ENCODE measurements at places on chromosomes 6 and 20.
A peak's percentile ranks its signal among the peaks of the same experiment; 100 is the strongest.

DNA sequence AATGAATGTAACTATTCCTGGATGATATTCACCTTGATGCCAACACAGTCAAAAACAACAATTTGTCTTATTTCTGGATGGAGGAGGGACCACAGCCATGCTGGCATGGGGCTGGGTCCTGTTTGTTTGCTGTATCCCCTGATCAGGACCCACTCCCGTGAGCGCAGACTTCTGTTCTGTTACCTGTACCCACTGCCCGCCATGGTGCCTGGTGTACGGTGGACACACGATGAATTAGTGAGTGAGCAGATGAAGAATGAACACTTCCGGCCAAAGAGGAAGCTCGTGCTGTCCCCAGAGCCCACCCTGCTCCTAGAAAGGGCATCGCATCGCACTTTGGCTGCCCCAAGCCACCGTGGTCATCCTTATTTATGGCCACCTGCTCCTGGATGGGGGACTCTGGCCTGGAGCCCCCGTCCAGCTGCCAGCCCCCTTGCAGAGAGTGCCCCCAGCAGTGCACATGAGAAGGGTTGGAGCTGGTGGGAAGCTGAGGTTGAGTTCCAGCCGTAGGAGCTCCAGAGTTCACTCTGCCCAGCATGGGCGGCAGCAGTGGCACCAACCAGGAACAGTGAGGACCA is 100.9 kb downstream of the BMP7 start:
- no peak for DNase-seq

DNA sequence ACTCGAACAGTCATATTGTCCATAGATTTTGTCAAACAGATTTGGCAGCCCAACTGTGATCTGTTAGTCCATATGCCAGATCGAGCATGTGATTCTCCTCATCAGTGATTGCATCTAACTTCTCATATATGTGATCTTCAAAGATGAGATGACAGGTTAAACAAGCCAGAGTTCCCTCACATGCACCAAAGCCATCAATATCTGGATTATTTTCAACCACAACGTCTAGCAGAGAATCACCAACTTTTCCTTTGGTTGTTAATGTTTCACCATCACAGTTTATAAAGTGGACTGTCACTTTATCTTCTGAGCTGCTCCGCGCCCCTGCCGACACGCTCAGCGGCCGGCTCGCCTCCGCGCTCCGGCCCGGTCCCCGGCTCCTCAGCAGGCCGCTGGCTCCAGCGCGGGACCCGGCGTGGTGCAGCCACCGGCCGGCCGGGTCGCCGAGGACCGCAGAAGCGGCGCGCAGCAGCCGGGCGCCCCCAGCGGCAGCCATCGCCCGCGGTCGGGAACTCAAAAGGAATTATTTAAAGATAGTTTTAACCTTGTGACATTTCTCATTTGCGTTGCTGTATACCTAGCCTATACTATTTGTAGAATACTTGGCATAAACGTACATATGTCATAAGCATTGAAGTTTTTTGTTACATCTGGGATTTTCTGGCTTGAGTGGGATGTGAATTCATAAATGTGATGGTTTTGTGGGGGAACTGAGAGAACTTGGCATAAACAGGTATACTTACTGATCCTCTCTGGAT is 40.1 kb upstream of the DYNLRB1 start:
- peak; percentile 31 for DNase-seq

GRCh38 chr20:32581839-32582658 is 3.1 kb downstream of the NOL4L start:
- DNase-seq: no peak

- DNase-seq: no peak
Observed at GRCh38 chr20:37976887-37977286, 56.4 kb downstream of the TTI1 start.

GRCh38 chr6:10759312-10759839 is 11.8 kb downstream of the TMEM14B start:
- DNase-seq: peak; percentile 42

DNA sequence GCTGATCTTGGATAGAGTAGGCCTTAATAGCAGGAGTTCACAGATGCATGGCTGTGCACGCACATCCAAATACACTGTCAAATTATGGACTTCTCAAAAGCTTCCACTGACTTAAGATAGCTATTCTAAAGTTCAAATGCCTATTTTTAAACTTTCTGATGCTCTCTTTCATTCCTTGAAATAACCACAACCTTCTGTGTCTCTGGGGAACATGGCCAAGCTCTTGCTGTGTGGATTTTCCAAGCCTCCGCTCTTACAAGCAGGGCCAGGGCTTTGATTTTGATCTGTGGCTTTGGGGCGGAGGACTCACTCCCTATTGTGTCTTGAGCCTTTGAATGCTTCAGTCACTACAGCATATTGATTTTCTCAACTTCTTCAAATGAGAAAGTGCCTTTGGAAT is 35.7 kb upstream of the SNRPB2 start:
- no peak for DNase-seq

DNA sequence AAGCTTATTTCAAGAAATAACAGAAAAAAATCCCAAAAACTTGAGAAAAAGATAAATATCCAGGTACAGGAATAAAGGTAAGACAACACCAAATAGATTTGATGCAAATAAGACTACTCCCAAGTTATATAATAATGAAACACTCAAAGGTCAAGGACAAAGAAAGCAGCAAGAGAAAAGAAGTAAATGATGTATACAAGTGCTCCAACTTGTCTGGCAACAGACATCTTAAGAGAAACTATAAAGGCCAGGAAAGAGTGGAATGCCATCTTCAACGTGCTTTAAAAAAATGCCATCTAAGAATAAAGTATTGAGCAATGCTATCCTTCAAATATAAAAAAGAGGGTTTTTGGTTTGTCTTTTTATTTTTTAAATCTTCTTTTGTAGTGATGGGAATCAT is 54.2 kb downstream of the REV3L start:
- no peak for DNase-seq

DNA sequence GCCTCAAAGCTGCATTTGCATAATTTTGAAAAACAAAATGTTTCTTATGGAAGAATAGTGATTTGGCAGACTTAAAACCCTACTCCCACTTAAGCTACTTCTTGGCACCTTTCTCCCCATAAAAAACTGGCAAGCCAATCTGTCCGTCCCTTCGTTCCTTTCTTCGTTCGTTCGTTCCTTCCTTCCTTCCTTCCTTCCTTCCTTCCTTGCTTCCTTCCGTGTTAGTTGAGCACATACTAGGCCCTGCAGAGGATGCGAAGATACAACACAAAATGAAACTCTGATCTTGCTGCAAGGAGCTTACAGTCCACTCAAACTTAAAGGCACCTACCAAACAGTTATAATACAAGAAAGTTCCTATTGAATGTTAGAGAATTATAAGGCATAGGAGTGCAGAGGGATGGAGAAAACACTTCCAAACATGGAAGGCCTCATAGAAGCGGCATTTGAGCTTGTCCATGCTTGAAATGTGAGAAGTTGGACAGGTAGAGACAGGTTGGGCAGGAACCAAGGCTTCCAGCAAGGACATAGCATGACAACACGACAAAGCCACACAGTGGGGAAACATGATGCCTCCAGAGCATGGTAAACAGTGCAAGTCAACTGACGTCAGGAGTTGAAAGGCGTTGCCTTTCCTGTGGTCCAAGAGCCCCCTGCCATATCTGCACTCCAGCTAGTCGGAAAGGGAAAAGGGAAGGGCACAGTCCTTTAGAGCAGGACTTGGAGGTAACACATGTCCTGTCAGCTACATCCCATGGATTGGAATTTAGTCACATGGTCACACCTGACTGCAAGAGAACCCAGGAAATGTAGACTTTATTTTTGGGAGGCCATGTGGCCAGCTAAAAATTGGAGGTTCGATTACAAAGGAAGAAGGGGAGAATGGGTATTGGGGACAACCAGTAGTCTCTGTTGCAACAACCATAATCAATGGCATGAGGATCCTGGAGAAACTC is 7.0 kb downstream of the PNPLA1 start:
- no peak for DNase-seq

GRCh38 chr20:44081476-44081875 is 105.5 kb downstream of the JPH2 start:
- no peak for DNase-seq

DNA sequence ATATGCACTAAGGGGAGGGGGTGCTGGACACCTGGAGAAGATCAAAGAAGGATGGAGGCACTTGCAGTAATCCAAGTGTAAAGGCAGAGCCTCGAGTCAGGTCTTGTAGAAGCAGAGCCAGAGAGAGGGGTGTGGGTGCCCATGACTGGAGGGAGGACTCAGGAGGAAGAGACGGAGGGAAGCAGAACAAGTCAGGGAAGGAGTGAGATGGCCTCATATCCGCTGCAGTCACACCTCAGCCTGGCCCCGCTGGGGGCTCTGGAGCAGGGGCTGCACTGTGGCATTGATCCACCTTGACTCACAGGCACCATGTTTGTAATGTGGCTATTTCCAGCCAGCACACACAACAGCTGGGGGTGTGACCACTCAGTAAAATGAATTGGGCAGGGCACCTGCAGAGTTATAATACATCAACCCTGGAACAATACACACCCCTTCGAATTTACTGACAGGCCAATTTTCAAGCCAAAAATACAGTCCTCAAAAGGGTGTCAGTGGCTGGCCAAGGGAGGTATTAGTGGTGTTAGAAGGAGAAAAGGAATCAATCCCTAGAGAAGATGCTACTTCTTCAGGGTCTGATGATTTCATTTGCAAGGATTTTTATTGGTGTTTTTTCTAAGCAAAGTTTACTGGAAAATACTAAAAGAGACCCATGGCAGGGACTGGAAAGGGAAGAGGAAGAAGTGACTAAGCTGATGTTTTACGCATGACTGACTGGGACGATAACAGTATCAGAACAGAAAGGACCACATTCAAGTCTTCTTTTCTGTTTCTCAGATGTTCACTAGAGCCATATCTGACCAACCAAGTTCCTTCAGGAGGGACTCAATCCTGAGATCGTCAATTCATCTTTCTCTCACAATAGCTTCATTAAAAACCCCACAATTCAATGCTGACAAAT is 18.9 kb upstream of the NXT1 start:
- no peak for DNase-seq

DNA sequence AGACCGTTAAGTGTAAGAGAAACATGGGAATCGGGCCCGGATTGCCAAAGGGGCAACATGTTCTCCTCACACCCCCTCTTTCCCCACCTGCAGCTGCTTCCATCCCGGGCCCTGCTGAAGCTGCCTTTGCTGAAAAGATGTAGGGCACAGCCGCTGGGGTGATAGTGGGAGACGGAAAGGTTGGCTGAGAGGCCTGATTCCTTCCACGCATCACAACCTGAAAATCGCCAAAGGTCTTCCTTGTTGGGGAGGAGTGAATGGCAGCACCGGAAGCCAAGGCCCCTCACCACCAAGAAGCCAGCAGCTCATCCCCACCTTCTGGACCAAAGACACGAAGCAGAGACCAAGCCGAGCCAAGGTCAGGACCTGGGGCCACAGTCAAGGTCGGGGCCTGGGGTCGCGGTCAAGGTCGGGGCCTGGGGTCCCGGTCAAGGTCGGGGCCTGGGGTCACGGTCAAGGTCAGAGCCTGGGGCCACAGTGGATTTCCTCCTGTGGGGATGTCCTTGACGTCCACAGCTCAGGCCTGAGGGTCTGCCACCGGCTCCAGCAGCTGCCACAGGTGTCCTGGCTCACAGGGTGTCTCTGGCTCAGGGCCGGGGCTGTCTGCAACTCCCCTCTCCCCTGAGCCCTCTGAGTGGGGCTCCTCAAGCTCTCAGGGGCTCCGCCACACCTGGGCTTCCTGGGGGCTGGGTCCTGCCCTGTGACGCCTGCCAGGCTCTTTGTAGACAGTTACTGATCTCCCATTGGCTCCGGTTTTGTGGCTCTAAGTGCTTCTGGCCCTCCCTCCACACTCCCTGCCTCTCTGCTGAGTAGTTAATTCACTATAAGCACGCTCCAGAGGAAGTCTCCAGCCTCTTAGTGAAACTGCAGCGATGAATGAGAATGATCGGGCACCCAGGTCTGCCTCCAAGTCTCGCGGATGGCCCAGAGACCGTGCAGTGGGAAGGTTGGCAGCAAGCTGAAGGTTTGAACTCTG is 5.5 kb upstream of the CHRNA4 start:
- no peak for DNase-seq

DNA sequence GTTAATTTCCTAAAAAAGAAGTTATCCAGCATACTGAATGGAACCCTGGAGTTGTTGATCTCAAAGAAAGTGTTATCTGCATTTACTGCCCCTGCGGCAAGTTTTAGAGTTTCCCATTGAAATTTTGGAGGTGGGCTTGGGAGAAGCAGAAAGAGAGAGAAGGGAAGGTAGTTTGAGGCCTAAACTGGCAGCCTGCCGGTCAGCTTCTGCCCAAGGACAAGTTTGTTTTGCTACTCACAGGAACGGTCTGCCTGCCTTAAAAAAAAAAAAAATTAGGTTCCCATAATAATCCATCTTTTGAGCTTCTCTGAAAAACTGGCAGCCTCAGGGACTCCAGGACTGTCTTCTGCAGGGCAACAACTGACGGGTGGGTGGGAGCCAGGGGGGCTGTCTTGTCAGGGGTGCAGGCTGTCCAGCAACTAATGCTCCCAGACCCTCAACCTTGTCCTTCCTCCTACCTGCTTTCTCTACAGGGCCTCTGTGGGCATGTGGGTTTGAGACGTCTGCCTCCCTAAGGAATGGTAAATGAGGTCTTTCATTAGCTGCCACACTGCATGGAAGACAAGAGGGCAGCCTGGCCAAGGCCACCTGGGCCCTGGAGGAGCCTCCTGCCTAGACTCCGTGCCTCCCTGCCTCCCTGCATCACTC is 176.1 kb upstream of the KCNG1 start:
- no peak for DNase-seq

DNA sequence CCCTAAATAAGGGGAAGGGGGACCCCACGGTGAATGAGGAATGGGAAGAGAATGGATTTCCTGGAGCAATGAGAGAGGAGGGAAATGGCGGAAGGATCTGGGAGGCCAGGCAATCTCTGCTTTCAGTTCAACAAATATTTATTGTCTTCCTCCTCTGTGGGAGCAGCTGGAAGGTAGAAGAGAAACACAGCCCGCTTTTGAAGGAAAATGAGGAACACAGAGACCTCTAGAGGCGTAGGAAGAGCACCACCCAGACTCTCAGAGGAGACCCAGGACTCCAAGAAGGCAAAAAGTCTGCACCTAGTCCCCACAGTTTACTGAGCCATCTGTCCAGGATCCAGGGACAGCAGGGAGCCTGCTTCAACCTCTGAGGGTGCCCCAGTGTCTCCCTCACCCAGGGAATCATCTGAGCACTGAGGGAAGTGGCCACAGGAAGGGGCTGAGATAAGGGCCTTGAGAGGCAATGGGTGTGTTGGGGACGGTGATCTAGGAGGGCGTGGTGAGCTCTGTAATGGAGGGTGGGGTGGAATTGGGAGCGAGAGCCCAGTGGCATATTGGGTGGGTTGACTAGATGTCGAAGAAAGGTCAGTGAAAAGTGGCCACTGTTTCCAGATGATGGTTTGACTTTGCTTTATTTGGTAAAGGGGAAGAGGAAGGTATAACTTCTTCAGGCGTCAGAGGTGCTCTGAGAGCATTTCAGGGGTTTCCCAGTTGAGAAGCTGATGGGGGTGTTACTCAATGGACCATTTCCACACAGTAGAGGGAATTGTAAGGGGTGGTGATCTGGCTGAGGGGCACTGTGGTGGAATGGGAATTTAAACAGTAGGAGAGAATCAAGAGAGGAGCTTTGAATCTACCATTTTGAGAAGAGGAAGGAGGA is 610 bp downstream of the PSORS1C1 start:
- no peak for DNase-seq

- DNase-seq: no peak
Observed at GRCh38 chr6:85537055-85537494, 56.6 kb downstream of the SNX14 start.

- no peak for DNase-seq
Observed at GRCh38 chr20:39107741-39108140, 145.6 kb downstream of the DHX35 start.

- DNase-seq: no peak
Observed at GRCh38 chr20:14720251-14720650, 382.8 kb upstream of the FLRT3 start.
